ENCODE measurements at places on chromosomes 3 and 15.

DNA sequence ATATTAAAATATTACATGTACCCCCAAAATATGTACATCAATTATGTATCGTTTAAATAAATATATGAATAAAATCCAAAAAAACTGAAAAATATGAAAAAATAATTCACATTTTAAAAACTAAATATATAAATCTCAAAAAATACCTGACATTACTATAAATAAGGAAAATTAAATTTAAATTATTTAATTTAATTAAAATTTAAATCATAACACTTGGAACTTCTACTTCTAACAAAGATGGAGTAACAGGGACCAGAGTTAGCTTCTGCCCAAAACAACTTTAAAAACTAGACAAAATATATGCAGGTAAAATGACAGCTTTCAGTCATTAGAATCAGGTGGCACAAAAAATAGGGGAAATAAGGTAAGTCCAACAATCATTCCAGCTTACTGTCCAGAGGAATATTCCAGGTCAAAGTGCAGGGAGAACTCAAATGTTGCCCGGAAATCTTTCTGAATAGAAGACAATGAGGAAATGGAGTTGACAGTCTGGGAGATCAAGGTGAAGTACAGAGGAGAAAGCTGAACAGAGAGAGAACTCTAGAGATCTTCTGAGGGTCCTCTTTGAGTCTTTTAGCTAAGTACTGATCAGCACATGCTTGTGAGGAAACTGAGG lies 207.7 kb upstream of the ATP11B start:
- no peak for DNase-seq

GRCh38 chr3:196968233-196969133 lies at the start of gene PIGZ:
Gene PIGZ, minus strand, starts transcription at chr3:196968833. Its CDS starts 16,802 bp downstream, at chr3:196952031.
- DNase-seq: peak; percentile 34

DNA sequence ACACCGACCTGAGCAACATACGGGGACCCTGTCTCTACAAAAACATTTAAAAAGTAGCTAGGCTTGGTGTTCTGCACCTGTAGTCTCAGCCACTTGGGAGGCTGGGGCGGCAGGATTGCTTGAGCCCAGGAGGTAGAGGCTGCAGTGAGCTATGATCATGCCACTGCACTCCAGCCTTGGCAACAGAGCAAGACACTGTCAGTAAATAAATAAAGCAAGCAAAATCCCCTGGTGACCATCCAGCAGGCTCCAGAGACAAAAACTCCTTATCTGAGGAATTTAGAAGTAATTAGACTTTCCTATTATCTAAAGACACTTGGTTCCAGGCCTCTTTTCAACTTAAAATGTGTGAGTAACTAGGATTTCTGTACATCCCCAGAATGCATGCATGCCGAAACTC lies 29.5 kb upstream of the ZNF774 start:
- DNase-seq: no peak

- DNase-seq: no peak
Measured at GRCh38 chr3:161264852-161265251, 43.7 kb downstream of the NMD3 start.

DNA sequence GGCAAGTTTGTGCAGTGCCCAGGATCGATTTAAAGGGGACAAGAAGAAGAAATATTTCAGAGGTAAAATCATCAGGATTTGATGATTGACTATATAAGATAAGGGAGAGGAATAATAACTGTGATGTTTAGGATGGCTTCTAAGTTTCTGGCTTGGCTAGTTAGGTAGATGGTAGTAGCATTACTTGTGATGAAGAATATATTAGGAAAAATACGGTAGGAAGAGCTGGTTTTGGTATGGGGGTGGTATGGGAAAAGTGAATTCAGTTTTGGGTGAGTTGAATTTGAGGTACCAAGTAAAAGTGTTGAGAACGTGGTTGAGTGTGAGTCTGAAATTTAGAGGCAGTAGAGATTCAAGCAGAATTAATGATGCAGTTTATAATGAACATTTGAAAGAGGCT lies 11.0 kb downstream of the CTDSPL2 start:
- no peak for DNase-seq

GRCh38 chr3:46124216-46125177 lies 83.6 kb downstream of the CCR1 start:
- DNase-seq: no peak

DNA sequence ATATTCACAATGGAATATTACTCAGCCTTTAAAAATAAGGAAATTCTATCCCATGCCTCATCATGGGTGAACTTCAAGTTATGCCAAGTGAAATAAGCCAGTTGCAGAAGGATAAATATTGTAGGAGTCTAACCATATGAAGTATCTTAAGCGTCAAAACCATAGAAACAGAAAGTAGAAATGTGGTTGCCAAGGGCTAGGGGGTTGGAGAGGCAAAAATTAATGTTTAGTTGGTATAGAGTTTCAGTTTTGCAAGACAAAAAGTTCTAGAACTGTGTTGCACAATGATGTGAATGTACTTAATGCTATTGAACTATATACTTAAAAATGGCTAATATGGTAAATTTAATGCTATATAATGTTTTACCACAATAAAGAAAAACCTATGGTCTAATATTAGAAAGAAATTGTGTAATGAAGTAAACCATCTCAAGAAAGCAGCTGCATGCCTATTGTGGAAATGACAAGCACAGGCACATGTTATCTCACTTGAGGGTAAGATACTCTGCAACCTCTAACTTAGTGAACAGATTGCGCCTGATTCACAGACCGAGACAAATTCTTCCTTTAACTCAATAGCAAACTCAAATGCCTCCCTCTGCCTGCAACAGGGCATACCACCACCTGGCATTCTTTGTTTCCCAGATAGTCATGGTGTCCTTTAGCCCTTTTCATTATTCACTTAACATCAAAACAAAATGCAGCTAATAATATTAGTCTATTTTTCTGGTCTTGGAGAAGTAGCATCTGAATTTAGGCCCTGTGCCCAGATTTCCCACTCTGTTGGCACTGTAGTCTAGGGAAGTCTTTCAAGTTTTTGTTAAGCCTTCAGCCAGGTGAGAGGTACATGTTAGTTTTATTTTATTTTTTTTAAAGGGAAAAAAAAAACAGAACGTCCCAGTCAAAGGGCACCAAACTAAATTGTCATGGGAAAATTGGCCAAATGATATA lies 80.2 kb upstream of the ACP3 start:
- DNase-seq: no peak

- DNase-seq: no peak
Measured at GRCh38 chr3:157938154-157938779, 168.0 kb downstream of the SHOX2 start.

GRCh38 chr3:189324538-189325138 lies 152.9 kb downstream of the TPRG1 start:
- DNase-seq: peak; percentile 88

GRCh38 chr15:44782516-44782915 lies 46.2 kb downstream of the TRIM69 start:
- DNase-seq: no peak

DNA sequence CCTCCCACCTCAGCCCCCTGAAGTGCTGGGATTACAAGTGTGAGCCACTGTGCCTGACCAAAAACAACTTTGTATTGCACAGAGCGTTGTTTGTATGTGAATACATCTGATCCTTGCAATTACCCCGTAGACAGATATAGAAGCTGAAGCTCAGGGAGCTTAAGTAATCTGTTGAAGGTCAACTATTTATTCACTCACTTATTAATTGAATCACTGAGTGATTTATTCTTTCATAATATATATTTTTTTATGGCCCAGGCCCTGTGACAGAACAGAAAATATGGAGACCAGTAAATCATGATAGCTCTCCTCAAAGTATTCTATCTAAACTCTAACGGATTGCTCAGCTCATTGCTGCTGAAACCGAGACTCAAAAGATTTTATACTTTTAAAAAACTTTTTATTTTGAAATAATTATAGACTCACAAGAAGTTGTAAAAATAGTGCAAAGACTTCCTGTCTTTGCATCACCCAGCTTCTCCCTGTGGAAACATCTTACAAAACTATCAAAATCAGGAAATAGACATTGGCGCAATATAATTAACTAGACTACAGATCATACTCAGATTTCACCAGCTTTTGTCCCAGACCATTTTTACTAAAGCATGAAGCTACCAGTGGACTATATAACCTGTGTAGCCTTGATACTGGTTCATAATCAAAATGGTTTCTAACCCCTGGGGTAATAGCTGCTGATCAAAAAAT lies 466.1 kb downstream of the PDCD6IP start:
- DNase-seq: no peak

- DNase-seq: no peak
Measured at GRCh38 chr3:78830470-78830869, 937.3 kb downstream of the ROBO1 start.

DNA sequence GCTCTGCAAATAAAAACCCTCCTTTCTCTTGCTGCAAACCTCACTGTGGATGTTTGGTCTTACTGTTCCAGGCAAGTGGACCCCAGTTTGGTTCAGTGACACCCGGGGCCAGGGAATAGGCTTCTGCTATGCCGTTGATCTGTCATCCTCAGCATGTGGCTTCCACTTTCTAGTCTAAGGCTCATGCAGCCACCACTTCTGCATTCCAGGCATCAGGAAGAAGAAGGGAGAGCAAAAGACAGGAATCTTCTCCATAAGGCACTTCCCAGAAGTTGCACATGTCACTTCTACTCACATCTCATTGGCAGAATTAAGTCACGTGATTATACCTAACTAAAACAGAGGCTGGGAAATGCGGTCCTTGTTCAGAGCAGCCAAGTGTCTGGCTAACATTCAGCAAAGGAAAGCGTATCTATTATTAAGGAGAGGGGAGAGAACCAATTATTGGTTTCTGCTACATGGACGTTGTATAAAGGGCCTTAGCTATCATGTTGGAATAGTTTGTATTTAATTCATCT lies 173.6 kb upstream of the PFN2 start:
- no peak for DNase-seq

DNA sequence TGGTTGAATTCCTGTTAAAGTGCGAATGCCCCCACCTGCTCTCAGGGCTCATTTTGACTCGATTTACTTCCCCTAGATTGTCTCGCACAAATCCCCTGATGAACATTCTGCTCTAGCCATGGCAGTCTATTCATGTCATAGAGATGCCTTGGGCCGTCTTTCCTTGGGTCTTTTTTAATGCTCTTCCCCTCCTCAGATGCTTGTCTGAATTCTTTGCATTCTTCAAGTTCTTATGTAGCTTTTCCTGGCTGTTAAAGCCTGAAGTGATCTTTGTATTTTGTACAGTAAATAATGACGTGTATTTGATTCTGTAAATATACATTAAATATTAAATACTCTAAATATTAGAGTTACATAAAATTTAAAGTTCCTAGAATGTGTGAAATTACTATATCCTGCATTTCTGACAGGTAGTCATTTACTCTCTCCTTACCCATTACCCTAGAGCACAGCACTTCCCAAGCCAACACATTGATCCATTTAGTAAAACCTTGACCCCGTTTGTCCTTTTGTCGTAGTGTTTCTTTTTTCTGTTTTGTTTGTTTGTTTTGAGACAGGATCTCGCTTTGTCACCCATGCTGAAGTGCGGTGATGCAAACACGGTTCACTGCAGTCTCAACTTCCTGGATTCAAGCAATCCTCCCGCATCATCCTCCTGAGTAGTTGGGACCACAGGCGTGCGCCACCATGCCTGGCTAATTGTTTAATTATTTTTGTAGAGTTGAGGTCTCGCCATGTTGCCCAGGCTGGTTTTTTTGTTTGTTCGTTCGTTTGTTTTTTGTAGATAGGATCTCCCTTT lies 47.9 kb downstream of the YEATS2 start:
- DNase-seq: no peak

- no peak for DNase-seq
Measured at GRCh38 chr15:40100947-40101905, 7.5 kb downstream of the BMF start.

DNA sequence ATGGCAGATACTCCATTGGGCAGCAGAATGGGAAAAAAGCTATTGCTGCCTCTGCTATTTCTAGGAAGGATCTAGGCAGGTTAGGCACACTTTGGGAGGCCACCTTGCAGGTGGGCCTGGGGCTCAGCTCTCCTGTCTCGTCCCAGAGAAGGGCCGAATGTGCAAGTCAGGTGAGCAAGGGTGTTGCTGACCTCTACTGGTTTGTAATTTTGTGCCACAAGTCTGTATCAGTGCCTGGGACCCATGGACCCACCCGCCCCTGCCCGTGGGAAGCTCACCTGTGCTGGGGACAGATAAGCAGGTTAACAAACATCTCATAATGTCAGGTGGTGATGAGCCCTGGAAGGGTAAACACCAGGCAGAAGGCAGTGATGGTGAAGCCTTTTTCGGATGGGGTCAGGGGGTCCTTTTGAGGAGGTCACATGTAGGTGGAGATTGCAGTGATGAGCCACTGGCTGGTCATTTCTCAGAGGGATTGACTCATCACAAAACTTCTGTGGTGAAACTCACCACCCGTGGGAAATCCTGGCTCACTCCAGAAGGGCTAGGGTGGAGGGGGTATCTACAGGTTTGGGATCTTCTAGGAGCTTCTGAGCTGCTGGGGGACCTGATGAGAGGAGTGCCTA lies 161.3 kb downstream of the KLF13 start:
- DNase-seq: no peak

GRCh38 chr3:151283907-151284461 lies 5.6 kb upstream of the P2RY14 start:
- no peak for DNase-seq

DNA sequence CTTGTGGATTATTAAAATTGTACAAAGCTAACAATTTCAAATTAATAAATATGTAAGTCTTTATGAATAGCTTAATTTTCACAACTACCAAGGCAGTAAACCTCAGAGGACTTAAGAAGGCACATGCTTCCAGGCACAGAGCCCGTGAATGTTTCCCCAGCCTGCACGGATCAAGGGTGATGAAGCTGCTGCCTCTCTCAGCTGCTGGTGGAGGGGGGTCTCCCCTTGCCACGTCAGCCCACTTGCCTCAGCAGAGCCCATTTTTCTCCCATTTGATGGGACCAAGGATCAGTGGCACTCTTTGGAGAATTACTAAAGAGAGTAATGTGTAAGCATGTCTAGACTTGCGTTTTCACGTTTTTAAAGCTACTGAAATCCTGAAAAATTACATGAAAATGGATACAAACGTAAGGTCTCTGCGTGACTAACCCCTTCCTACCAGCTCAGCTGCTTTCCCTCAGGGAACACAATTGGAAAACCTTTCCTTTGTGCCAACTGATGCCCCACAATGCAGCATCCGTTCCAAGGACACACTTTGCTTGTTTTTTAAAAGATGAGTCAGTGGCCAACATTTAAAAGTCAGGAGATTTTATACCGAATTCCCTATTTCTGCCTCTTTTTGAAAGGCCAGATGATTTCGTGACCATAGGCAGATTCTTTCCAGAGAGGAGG lies 494.1 kb downstream of the GABRG3 start:
- no peak for DNase-seq

DNA sequence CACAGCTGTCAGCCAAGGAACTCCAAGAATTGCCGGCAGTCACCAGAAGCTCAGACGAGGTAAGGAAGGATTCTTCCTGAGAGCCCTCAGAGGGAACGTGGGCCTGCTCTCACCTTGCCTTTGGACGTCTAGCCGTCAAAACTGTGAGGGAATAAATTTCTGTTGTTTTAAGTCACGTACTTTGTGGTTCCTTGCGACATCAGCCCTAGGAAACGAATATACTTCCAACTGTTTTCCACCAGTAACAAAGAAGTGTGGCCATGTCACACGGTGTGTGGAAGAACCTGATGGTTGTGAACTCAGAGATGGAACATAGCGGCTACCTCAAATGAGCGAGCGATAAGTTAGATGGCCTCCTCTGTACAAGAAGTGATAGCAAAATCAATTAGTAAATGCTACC lies 41.0 kb upstream of the B3GNT5 start:
- no peak for DNase-seq

All from activated T-helper 2 cell treated with anti-CD3 and anti-CD28 coated beads, Interferon-gamma antibody, Interleukin-2, Interleukin-4, amounts not matched to agents 10 μg/mL and 5 μg/mL and 100 μg/mL, durations not matched to agents 14 hours and 24 hours and 36 hours (primary cell).